ENCODE measurements at places on chromosomes 2 and 18.

- DNase-seq = no peak
Measured at GRCh38 chr2:88967844-88968243, 276.4 kb downstream of the RPIA start.

DNA sequence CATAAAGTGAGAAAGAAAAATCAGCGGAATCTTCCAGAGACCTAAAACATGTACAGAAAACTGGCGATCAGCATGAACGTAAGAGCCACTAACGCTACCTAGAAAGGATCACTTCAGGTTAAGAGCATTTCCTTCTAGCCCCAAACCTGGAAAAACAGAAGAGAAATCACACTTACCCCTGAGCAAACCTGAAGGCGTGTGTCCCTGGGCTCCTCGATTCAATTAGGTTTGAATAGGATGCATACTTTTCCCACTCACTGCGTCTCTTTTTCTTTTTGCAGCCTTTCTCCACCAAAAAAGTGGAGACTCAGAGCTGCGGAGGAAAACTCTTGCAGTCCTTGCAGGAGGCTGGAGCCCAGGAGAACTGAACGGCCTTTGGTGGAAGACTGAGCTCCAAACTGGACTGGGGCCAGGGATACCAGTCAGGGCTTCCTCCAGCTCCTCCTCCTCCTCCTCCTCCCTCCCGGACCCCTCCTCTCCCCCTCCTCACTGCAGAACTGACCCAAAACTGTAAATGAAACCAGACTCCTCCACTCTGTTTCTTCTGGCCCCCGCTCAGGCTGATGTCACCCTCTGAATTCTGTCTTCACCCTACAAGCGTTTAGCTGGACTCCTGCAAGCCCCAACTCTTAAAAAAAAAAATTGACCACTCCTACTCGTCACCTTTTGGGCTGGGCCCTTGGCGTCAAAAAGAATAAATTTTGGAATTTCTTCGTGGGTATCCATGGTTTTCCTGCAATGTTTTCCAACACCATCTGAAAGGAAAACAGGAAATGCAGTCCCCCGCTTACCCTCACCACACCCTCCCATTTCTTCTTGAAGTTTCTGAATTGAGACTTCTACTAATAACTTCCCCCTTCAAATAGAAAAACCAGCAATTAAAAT is at the start of gene COL6A3:
COL6A3 (minus strand) TSS at position 388 of the 885 bp plus-strand sequence. CDS start 17,347 bp downstream, outside the sequence.
- no peak for DNase-seq

DNA sequence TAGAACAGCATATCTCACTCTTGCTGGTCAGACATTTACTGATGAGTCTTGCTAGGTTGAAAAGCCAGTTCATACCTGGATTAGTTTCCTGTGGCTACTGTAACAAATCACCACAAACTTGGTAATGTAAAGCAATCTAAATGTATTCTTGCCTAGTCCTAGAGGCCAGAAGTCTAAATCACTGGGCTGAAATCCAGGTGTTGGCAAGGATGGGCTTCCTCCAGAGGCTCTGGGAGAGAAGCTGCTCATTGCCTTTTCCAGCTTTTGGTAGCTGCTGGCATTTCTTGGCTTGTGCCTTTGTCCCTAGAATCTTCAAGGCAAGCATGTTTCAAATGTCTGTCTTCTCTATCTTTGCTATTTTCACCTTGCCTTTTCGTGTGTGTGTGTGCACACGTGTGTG is 62.3 kb upstream of the MAP4K3 start:
- no peak for DNase-seq

- no peak for DNase-seq
Measured at GRCh38 chr18:37442477-37442876, 123.1 kb downstream of the CELF4 start.

DNA sequence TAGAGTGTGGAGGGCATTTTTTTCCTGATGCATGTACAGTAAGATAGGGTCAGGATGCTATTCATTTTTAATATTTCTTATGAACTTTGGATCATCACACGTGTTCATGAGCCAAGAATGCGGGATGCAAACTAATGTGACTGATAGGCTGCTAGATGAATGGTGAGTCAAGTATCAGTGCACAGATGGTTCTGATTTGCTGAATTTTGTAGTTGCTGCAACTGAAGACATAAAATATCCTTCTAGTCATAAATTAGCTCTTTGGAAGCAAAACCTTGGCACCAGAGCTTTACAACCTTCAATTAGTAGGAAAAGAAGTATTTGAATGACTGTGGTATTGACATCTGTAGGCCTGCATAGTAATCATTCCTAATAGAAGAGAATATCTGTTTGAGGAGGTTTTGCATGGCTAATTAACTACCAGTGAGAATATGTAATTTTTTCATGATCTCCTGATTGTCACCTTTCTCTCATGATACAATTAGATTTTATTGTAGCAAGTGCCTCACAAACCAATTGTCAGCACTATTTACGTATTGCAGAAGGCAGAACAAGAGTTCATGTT is 94.0 kb downstream of the VRK2 start:
- DNase-seq = no peak

GRCh38 chr2:99425022-99425421 is 64.8 kb downstream of the REV1 start:
- DNase-seq = no peak

DNA sequence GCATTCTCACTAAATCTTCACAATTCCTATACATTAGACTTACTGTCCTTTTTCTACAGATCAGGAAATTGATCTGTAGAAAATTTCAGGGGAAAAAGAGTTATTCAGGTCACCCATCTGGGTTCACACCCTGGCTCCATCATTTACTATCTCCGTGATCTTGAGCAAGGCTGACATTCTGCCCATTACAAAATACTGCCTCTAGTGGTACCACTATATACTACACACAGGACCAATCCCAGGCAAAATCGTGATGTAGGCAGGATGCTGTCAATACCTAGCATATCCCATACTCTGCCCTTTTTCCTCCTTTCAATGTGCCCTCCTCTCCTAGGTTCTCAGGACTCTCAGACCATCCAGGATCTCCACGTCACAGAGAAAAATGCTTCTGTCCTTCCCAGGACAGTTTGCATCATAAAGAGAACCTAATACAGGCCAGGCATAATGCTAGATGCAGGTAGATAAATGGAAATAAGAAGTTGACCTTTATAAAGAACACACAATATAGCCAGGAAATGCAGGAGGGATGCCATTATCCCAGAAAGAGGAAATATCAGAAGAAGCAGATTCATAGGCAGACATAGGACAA is 101.9 kb downstream of the CDH20 start:
- no peak for DNase-seq

DNA sequence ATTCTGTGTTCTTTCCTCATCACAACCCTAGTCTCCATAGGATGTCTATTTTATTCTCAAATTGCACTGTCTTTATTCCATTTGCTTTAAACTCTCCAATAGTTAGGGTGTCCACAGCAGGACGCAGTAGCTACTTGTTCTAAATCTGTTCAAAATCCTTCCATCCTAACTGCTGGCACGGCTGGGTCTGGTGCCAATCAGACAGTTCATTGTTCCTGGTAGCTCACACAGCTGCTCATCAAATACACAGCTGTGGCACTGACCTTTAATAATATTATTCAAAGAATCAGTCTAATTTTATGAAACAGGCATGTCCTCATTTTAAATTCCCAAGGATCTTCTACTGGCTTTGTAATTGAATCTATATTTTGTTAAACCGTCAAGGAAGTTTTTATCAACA is 59.7 kb upstream of the TMEFF2 start:
- DNase-seq = no peak

GRCh38 chr2:217801711-217802110 is 201.1 kb downstream of the TNS1 start:
- no peak for DNase-seq

DNA sequence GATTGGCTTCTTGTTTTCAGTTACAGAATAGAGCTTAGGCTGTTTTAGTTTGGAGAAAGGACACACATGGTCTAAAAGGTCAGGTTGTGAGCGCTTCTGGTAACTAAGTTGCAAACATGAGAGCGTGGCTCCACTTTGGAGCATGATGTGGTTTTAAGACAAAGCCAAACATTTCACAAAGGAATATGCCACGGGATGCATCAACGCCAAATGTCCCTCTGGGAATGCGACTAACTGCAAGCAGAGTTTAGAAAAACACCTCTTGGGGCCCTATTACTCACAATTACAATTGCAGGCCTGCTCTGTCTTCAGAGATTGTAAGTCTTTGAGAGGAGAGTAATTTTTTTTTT is 25.4 kb downstream of the MYO7B start:
- DNase-seq = no peak

DNA sequence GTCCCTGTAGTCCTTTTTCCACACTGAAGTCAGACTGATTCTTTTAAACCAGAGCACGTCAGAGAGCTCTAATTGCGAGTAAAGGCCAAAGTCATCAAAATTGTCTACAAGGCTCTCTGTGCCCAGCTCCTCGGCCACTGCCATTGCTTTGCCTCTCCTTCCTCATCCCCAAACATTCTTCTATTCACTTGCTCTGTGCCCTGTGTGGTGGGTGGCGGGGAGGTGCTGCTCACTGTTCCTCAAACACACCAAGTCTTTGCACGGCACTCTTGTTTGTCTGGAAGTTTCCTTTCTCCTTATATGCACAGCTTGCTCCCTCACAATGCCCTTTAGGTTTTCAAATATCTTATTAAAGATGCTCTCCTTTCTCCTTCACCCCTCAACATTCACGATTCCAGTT is 100.1 kb upstream of the FSHR start:
- no peak for DNase-seq

DNA sequence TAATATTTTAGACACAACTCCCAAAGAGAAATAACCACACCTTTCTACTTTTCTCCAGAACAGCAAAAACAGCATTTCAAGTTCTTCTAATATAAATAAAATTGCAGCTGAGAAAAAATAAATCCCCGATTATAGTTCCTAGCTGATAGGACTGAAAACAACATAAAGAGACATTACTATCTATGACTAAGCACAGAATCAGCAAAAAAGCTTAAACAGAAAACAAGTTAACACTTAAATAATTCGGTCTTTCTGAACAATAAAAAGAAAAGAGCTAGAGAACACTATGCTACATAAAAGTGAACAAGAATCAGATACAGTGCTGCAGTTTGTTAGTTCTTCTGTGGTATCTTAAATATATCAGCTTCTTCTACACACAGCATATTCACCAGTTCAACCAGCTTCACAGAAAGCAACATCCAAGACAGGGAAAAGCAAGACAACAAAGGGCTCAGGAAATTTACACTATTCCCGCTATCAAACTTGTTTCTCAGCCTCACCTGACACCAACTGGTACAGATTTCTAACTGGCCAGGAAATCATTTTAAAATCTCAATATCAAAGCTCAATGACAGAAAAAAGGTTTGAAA is 28.6 kb downstream of the FEZ2 start:
- DNase-seq = no peak

DNA sequence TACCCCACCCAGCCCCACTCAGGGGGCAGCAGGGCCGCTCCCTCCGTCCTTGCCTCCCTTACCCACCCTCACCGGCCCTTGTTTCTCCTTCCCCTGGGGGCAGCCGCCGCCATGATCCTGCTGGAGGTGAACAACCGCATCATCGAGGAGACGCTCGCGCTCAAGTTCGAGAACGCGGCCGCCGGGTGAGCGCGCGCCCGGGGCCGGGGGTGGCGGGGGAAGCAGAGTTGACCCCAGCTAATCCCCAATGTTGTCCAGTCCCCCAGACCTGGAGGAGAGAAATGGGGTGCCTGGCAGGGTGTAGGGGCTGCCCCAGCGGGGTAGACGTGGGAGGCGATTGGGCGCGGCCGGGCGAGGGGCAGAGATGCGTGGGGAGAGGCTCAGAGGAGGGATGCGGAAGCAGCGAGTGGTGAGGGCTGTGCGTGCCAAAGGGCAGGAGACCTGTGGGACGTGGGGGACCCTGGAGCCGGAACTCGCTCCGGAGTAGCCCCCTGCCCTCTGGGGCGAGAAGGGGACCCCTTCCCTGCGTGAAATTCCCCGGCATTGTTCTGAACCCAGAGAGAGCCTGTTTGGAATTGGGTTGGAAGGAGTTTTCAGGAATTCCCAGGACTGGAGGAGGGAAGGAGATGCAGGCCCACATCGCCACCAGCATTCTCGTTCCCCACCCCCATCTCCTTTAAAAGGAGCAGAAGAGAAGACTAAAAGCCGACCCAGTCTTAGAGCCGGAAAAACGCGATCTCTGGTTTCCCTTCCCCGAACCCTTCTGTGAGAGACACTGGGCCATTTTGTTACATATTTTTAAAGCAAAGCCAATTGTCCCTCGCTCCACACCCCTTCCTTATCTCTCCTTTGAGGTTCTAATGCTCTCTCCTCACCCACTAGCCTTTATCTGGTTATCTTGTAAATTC is 625 bp downstream of the ARPC2 start:
- no peak for DNase-seq

DNA sequence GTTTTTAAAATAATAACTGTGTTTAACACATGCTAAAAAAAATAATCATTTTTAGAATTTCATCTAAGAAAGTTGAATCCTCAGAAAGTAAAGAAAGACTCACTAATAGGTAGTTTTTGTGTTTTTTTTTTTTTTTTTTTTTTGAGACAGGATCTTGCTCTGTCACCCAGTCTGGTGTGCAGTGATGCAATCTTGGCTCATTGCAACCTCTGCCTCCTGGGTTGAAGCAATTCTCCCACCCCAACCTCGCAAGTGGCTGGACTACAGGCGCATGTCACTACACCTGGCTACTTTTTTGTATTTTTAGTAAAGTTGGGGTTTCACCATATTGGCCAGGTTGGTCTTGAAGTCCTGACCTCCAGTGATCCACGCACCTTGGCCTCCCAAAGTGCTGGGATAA is 7.1 kb downstream of the CKAP2L start:
- no peak for DNase-seq

GRCh38 chr18:26335156-26335555 is 108.9 kb downstream of the TAF4B start:
- no peak for DNase-seq

- no peak for DNase-seq
Measured at GRCh38 chr2:51918113-51918512, 886.2 kb upstream of the NRXN1 start.

DNA sequence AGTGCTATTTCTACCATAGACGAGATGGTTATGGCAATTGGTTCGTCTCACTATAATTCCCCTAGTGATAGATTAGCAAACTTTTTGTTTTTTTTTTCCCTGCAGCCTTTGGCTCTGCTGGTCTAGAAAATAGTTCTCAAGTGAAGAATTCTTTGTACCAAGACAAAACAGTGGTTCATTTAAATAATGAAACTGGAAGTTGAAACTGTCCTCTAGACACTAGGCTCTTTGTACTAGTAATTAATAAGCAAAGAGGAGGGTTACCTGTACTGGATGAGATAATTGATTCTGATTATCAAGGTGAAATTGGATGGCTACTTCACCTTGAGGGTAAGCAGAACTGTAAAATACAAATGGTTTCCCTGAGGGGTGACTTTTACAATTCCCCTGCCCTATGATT is 156.9 kb upstream of the DCC start:
- no peak for DNase-seq

- no peak for DNase-seq
Measured at GRCh38 chr2:112152476-112153178, 14.4 kb downstream of the FBLN7 start.

DNA sequence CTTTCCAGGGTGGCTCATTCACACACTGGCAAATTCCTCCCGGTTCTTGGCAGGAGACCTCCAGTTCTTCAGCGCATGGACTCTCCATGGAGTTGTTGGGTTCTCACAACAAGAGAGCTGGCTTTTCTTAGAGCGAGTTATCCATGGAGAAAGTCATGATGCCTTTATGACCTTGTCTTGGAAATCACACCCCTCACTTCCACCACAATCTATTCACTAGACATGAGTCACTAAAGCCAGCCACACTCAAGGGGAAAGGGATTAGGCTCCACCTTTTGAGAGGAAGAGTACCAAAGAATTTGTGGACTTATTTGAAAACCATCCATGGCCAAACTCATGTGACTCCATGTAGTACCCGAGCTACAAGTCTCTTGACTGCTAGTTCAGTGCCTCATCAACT is 160.5 kb downstream of the SETBP1 start:
- no peak for DNase-seq

- peak; percentile 31 for DNase-seq
Measured at GRCh38 chr2:233460726-233461441, 105.7 kb downstream of the USP40 start.

All from NCI-H748 treated with DMSO at 0.1 percent for 48 hours (cell line).